ENCODE measurements at places on chromosomes 6 and 20.

GRCh38 chr6:130968476-130968875, 94.6 kb downstream of the EPB41L2 start:
- DNase-seq, result no peak

- no peak for DNase-seq
Observed at GRCh38 chr6:112086744-112087135, 542 bp downstream of the TUBE1 start.

DNA sequence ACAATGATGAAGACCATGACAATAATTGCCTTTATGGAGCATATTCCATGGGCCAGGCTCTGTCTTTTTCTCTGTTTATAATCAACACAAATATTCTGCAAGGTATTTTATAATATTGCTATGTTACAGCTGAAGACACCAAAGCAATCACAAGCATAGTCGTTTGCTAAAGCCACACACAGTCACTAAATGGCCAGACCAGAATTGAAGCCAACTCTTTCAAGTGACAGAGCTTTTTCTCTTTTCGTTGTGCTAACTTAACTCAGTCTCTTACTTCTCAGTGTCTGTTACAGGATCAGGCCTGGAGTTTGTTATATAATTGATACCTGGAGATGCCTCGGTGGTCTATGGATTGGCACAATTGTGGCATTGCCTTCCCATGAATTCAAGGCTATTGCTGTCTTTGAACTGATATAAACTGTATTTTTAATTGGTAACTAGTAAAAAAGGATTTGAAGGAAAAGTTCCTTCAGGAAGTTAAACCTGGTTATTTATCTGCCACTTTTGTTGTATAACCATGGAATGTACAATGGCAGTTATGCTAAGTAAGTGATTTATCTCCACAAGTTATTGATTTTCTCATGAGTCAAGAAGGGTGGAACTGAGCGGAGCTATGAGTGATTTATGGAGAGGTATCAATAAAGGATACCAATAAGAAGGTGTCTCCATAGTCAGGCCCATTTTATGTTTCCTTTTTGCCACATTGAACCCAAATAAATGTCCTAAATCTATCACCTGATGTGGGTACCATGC, 67.6 kb downstream of the PFDN4 start:
- DNase-seq, result no peak

GRCh38 chr6:72704979-72705378, 83.1 kb downstream of the KCNQ5 start:
- no peak for DNase-seq

DNA sequence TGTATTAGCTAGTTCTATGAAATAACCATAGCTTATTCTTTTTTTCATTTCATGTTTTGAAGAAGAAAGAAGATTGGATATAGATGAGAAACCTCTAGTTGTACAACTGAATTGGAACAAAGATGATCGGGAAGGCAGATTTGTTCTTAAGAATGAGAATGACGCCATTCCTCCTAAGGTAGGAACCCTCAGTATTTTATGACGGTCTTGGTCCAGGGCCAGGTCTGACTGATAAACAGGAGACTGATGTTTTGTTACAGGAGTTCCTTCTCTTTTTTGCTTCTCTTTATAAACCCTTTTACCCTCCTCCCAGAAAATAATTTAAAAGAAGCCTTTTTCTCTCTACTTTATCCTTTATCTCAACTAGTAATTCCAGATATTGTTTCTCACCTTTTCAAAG, 43.6 kb downstream of the AFDN start:
- DNase-seq, result no peak

GRCh38 chr6:125784365-125784764, 6.4 kb upstream of the NCOA7 start:
- no peak for DNase-seq

- no peak for DNase-seq
Observed at GRCh38 chr6:137623293-137623692, 129.1 kb upstream of the OLIG3 start.
